ENCODE measurements at places on chromosomes 4 and X. TPM values are rescaled to one million over a fixed set of nuclear protein-coding genes. Genes with fewer than 3 reads are reported as not detected.

DNA sequence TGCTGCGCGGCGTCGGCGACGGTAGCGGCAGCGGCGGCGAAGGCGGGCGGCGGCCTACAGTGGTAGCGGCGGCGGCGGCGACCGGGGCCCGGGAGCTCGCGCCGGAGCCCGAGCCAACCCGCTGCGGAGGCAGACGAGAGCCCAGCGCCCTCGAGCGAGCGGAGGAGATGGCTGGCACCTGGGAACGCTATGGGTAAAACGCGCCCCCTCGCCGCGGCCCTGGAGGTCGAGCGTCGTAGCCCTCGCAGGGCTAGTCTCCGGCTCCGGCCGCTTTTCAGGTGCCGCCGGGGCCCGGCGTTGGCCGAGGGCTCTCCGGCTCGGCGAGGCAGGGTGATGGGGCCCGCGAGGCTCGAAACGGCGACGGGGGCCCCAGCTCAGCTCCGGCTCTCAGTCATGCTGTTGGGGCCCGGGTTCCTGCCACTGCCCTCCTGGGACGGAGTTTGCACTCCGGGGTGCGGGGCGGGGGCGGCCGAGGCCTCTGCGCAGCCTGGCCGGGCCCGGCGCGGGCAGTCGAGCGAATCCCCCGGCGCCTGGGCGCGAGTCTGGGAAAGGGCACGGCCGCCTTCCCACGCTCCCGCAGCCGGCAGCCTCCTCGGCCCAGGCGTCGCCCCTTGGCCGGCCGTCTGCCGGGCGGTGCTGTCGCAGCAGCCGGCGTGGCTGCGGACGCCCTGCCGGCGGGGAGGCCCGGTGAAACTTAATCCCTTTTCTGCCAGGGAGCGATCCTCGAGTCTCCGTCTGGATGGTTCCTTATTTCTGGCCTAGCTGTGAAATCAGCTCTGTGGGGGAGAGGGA, 768 bp downstream of the MID2 start:
- DNase-seq = peak; percentile 14
- H3K4me3 ChIP-seq = peak overlapping the region; percentile 47
- peak overlapping the region; percentile 88 for H3K27ac ChIP-seq
- no peaks in the 10 kb centered on the region for H3K27me3 ChIP-seq

- no peak for DNase-seq
- no peak overlapping the region for H3K27ac ChIP-seq
- peaks cover 3% of the 10 kb centered on the region for H3K4me1 ChIP-seq
- H3K4me3 ChIP-seq = no peak overlapping the region
- no peaks in the 10 kb centered on the region for H3K27me3 ChIP-seq
These were observed 3.6 kb upstream of the THOC2 start for GRCh38 chrX:123736333-123736921.

DNA sequence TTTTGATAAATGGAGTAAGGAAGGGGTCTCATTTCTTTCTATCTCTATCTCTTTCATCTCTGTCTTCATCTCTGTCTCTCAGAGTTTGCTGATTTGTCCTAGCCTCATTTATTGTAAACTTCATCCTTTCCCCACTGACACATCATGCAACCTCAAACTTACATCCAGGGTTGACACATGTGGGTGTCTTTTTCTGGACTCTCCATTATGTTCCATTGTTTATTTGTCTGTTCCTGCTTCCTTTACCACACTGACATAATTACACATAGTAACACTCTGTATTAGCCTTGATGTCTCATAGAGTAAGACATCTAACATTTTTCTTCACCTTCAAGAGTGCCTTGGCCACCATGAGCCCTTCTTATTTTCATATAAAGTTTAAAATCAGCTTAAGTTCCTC, 8.1 kb upstream of the SRD5A3 start:
- H3K27ac ChIP-seq = no peak overlapping the region
- H3K4me1 ChIP-seq = peaks cover 3% of the 10 kb centered on the region
- no peaks in the 10 kb centered on the region for H3K27me3 ChIP-seq
- no peaks in the 10 kb centered on the region for H3K36me3 ChIP-seq
- no peak for DNase-seq
- no peak overlapping the region for H3K4me3 ChIP-seq

- no peak for DNase-seq
- H3K4me1 ChIP-seq = no peaks in the 10 kb centered on the region
- no peaks in the 10 kb centered on the region for H3K36me3 ChIP-seq
- H3K27ac ChIP-seq = no peak overlapping the region
- no peak overlapping the region for H3K4me3 ChIP-seq
- H3K27me3 ChIP-seq = no peaks in the 10 kb centered on the region
These were observed 167.6 kb upstream of the ANK2 start for GRCh38 chr4:112881842-112882241.

DNA sequence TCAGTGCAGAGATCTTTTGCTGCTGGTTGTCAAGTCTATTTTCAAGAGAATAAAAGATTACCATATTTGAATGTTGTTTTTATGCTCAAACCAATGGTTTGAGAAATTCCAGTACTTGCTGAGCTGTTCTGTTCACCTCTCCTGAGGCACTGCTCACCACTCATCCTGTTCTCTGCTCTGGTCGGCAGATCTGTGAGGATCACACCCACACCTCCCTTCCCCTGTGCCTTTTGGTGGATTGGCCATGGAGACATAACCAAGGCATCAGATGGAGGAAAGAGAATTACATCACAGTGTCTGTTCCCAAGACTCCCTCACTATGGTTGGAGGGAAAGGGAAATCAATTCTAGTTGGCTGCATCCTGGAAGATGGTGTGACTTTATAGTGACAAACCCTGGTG, 391.6 kb downstream of the ARHGAP24 start:
- no peak overlapping the region for H3K4me3 ChIP-seq
- no peak for DNase-seq
- H3K36me3 ChIP-seq = no peaks in the 10 kb centered on the region
- peaks cover 2% of the 10 kb centered on the region for H3K4me1 ChIP-seq

DNA sequence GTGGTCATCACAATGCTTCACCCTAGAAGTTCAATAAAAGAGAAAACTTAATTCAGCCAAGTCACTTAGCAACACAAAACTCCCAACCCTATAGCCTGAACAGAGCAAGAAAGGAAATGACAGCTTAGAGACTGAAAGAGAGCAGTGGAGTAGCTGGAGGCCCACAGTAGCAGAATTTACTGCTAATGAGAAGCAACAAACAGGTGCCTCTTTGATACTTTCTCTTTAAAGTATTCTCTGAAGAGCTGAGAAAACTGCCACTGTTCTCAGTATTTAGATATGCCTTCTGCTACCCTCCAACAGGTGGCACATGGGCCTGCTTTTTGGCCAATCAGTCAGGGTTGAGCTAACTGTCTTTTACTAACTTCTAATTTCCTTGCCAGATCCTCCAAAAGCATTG, 240.0 kb downstream of the GPC3 start:
- H3K27ac ChIP-seq = no peak overlapping the region
- DNase-seq = no peak
- H3K4me1 ChIP-seq = no peaks in the 10 kb centered on the region
- no peaks in the 10 kb centered on the region for H3K36me3 ChIP-seq
- no peak overlapping the region for H3K4me3 ChIP-seq
- H3K27me3 ChIP-seq = no peaks in the 10 kb centered on the region

DNA sequence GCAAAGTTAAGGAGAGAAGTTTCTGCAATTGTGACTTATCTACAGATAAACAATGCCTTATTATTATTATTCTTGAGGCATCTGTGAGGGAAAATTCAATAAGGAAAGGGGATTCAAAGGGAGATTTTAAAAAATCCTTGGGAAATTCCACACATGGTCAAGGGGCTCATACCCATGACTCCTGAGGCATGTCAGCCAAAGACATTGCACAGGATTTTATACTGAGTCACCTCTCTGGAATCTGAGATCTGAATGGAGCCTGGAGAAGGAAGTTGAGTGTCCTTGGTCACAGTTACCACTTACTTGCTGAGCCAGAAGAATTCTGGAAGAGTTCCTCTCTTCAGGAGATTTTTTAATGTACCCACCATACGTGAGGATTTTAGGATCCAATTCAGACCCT, 14.4 kb upstream of the CXCL8 start:
- H3K27me3 ChIP-seq = no peaks in the 10 kb centered on the region
- no peak overlapping the region for H3K27ac ChIP-seq
- H3K4me1 ChIP-seq = peaks cover 9% of the 10 kb centered on the region

DNA sequence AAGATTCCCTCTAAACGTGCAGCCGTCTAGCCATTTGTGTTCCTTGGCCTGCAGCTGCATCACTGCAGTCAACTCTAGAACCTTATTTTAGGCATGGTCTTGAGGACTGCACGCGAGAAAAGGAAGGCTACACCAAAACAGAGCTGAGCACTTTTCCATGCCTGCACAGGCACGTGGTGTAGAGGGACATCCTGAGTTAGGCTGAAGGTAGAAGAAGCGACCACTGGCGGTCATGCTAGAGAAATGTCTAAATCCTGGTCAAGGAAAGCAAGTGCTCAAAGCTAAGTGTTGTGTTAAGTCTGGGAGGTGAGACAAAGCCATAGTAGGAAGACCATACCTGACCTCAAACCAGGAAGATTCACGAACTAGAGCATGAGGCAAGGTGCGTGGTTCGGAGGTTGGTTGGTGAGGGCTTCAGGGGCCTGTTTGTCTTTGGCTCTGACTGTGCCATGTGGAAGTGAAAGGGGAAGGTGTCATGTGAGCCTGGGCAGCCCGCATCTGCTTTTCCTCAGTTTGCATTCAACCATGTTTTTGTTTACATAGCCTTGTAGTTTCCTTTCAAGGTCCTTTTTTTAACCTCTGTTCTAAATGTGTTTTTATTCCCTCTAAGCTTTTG, 203.8 kb downstream of the AASDH start:
- no peaks in the 10 kb centered on the region for H3K36me3 ChIP-seq
- no peaks in the 10 kb centered on the region for H3K4me1 ChIP-seq
- DNase-seq = no peak
- H3K27ac ChIP-seq = no peak overlapping the region

GRCh38 chr4:97367878-97368277, 775.4 kb downstream of the STPG2 start:
- H3K36me3 ChIP-seq = no peaks in the 10 kb centered on the region
- DNase-seq = no peak
- H3K27me3 ChIP-seq = no peaks in the 10 kb centered on the region
- H3K4me1 ChIP-seq = no peaks in the 10 kb centered on the region

DNA sequence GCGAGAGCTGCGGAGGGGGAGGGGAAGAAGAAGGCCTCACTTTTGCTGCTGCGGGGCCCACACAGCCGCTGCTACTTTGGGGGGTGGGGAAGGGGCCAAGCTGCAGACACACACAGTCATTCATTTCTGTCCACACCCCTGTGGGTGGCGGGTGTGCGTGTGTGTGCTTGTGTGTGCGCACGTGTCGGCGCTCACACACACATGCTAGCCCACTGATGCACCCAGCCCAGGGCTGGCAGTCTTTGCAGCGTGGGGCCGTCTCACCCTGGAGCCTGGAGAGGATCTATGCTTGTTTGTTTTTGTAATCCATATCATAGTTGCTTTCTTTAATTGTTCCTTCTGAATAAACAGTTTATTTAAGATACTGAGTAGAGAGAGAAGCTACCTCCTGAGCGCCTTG, 4.0 kb downstream of the DUSP9 start:
- H3K4me1 ChIP-seq = no peaks in the 10 kb centered on the region
- H3K36me3 ChIP-seq = no peaks in the 10 kb centered on the region
- no peak overlapping the region for H3K27ac ChIP-seq
- H3K27me3 ChIP-seq = peaks cover 35% of the 10 kb centered on the region
- no peak for DNase-seq

DNA sequence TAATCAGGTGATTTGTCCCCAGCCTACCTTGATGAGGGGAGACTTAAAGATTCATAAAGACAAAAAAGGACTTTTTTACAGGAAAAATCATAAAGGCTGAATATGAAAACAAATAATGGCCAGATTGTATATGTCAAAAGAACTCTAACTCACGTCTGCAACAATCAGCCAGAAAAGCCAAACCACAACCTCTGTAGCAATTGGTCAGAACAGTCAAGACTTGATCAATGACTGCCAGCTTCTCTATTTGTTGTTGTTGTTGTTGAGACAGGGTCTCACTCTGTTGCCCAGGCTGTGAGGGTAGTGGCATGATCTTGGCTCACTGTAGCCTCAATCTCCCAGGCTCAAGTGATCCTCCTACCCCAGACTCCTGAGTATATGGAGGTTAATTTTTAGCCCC, 35.9 kb upstream of the PPA2 start:
- no peak overlapping the region for H3K27ac ChIP-seq
- H3K36me3 ChIP-seq = no peaks in the 10 kb centered on the region
- DNase-seq = no peak
- H3K4me3 ChIP-seq = no peak overlapping the region
- H3K4me1 ChIP-seq = no peaks in the 10 kb centered on the region

DNA sequence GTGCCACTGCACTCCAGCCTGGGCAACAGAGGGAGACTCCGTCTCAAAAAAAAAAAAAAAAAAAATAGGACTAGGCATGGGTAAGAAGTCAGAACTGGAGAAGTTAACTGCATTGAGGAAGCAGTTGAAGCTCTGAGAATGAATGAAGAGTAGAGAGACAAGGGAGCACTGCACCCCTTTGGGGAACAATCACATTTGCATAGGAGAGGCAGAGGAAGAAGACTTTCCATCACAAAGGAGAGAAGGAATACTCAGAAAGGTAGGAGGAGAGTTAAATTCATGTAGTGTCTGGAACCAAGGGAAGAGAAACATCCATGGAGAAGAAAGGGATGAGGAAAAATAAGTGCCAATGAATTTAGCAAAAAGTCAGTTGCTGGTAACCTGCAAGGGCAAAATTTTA, 72.4 kb downstream of the GPC3 start:
- H3K27ac ChIP-seq = no peak overlapping the region
- H3K36me3 ChIP-seq = no peaks in the 10 kb centered on the region
- no peaks in the 10 kb centered on the region for H3K27me3 ChIP-seq
- H3K4me3 ChIP-seq = no peak overlapping the region
- no peak for DNase-seq

- no peak for DNase-seq
- H3K27me3 ChIP-seq = peaks cover 3% of the 10 kb centered on the region
- no peak overlapping the region for H3K4me3 ChIP-seq
- no peaks in the 10 kb centered on the region for H3K36me3 ChIP-seq
These were observed 129.1 kb downstream of the EGF start for GRCh38 chr4:110041735-110042134.

DNA sequence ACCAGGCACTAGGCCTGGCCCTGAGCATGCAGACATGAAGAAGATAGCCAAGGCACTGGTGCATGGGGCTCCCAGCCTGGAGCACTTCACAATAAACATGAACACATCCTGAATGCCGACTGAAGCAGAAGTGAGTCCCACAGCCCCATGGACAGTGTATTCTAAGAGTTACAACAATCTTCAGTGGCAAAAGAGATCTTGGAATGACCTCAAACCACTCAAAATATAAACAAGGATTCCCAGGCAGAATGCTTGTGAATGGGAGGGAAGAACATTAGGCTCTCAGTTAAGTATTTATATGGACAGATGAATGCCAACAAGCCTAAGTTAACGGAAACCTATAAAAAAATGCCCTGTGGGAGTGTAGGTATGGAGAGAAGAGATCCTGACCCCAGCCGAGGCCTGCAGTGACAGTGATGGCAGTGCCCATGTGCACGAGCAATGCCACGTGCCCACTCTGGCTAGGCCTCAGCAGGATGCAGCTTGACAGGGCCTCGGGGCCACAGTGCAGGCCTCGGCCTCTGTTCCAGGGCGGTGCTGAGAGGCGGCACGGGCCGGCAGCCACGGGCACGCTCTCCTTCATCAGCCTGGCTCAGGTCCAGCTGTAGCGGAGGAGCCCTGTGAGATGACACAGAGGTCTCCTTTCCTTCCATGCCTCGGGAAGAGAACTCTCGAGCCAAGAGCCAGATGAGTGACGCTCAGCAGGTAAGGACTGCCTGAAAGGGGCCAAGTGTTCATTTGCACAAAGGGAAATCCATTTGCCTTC, 49.2 kb downstream of the IRF2 start:
- no peaks in the 10 kb centered on the region for H3K36me3 ChIP-seq
- no peak for DNase-seq
- H3K4me1 ChIP-seq = peaks cover 13% of the 10 kb centered on the region
- no peaks in the 10 kb centered on the region for H3K27me3 ChIP-seq
- no peak overlapping the region for H3K4me3 ChIP-seq

Gene LAS1L
- total RNA-seq = 20.0 TPM

Gene LRCH2
- total RNA-seq = 7.8 TPM

Gene OTC
- 0.95 TPM for total RNA-seq

Gene MAGEC2
- not detected for total RNA-seq

Gene RHOXF2
- not detected for total RNA-seq

Gene USP26
- not detected for total RNA-seq

Gene AKAP14
- total RNA-seq = not detected

Gene TMEM184C
- 14.9 TPM for total RNA-seq

Data from transverse colon (tissue), 4 donors.